CD4-positive, alpha-beta T cell treated with Interleukin-15 for 4 hours (primary cell): ENCODE measurements at places on chromosomes 4 and X.

DNA sequence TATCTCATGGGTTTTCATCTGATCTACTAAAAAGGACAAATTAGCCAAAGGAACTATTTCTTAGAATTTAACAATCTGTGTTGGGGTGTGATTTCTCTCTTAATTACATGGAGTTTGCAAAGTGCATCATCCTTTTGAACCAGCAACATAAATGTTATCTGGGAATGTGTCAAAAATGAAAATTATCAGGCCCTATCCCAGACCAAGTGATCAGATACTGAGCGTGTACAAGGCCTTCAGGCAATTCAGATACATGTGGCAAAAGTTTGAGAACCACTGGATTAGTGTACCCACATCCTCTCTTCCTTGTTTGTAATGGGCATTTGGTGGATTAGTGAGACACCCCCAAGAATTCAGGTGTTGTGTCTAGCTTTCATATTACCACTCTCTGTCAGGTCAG, 3.8 kb downstream of the SH3D19 start:
- DNase-seq = no peak

DNA sequence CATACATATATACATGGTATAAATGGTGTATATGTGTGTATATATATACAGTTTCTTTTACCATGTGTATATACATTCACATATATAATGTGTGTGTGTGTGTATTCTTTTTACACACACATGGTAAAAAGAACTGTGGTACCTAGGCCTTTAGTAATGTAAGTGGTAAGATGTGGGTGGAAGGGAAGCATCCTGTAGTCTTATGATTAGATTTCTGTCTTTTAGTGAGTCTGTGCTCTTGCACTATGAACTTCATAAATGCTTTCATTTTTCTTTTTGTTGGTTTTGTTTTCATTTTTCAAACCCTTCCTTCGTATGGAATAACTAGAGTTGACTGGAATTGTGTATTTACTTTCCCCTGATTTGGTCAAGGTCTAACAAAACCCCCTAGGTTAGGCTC, 12.1 kb downstream of the PABPC4L start:
- DNase-seq = no peak

DNA sequence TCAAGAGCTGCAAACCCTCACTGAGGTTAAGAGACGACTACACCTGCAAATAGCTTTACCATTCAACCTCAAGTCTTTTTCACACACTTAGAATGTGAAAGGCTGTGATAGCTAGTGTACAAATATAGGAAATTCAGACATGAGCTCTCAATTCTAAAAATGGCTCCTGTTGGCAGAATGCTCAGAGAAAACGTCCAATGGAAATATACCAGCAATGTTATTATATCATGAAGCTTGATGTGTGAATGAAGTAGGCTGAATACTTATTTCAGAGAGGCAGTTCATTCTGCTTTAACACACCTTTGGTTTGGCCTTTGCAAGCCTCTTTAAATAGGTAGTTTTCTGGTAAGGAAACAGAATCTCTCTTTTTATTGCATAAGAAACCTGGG, 227.6 kb downstream of the ADAMTS3 start:
- no peak for DNase-seq

DNA sequence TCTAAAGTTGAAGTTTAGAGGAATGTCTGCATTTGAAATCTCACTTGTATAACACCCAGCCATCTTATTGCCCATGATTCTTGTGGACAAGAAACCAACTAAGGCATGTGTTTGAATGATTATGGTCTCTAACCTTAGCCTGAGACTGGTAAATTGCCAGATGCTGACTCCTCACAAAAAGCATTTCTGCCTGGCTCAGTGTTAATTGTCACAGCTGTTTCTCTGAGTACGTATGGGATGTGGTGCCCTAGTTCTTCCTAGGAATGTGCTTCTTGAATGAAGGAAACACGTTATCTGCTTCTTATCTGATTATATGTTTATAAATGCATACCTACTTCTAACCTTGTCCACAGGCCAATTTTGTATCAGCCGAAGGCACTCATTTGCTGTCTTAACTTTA, 63.1 kb upstream of the NDP start:
- no peak for DNase-seq

DNA sequence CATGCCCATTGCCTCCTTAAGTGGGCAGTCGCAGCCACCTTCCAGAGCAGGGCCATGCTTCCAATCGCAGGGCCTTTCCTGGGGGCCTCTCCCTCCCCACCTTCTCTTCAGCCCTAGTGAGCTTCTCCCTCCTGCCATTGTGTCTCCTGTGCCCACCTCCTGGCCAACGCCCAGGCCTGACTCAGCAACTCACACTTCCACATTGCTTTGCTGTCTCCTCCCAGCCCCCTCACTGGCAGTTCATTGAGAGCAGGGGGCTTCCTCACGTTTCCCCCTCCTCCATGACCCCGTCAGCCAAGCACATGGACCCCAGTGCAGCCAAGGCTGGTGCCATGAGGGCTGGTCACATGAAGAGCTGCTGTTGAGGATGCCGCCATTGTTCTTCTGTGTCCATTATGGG, 25.9 kb downstream of the HTRA3 start:
- DNase-seq = no peak

DNA sequence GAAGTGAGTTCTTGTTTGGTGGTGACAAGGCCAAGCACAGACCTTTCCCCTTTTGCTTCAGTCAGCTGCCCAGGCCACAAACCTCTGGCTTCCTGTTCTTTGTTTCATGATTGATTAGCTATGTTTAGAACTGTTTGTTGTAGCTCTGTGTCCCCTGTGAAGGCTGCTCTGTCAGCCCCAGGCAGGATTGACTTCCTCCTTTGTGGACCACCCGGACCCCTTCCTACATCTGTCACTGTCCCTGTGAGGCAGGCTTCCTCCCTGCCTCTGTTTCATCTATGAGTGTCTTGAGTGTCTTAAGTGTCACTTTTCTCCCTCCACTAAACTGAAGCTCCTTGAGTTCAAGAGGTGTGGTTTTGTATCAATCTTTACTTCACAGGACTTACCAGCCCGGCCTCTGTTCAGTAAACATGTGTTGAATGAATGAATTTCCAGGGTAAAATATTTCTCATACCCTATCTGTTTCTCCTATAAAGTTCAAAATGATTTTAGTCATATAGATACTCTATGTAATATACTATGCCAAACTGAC, 83.5 kb downstream of the ZNF674 start:
- DNase-seq = no peak

DNA sequence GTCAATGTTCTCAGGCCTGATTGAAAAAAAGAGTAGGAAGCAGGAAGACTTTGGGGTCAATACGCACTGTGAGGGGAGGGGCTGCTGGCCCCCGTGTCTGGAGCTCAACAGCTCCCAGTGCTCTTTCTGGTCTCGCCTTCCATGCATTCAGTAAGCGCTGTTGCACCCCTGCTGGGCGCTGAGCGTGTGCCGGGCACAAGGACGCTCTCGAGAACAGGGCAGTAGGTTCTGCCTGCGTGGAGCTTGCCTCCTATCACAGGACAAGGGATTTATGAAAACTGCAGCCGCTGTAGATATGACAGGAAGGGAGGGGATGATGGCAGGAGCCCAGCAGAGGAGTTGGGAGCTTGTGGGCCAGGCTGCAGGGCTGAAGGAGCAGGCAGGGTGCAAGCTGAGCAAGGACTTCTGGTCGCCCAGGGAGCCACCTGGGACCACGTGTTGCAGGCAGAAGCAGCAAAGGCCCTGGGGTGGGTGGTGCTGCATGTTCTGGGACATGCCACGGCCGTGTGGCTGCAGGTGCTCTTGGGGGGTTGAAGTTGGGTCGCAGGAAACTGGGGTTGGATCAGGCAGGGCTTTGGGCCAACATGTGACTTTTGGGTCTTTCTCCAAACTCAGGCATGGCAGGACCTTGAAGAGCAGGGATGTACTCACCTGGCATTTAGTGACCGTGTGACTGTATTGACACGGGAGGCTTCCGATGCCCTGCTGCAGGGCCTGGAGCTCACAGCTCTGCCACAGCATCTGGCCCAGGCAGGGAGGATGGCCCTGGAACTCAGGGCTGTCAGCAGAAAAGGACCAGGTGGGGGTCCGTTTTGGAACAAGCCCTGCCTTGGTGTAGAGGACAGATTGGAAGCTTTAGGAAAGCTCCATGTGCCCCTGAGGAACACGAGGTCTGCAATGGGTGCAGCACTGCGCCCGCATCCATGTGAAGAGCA, 97.9 kb downstream of the CPZ start:
- no peak for DNase-seq

- no peak for DNase-seq
Observed at GRCh38 chr4:77355731-77356130, 198.7 kb downstream of the CCNG2 start.

DNA sequence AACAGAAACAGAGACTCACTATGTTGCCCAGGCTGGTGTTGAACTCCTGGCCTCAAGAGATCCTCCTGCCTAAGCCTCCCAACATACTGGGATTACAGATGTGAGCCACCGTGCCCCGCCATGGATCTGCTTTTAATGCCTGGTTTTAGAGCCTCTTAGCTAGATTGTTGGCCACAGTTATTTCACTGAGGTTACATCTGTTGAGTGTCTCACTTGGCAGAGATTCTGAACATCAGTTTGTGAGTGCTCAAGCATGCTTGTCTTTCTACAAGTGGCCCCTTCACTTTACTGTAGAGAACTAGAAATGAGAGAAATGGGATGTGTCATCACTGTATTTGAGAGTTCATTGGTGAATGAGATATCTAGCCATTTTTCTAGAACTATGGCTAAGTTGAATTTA, 218.5 kb downstream of the APBB2 start:
- DNase-seq = no peak

- no peak for DNase-seq
Observed at GRCh38 chr4:95129031-95129430, 371.3 kb downstream of the BMPR1B start.

DNA sequence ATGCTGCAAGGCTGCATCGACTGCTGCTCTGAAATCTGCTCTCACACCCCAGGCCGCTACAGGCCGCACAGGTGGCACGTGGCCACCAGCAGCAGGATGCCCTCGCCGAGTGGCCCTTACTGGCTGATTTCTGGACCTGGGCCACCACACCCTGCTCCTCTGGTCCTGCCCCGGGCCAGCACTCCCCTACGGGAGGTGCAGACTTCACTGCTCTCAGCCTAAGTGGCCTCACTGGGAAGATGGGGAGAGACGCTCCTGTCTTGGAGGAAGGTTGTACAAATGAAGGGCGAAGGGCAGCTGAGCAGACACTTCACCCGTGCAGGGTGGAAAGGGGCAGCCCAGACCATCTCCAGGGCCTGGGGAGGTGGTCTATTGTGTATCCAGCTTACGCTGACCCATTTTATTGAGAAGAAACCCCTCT, 72.5 kb downstream of the ACOX3 start:
- DNase-seq = no peak

- no peak for DNase-seq
Observed at GRCh38 chr4:177308125-177308524, 1.5 kb upstream of the NEIL3 start.

DNA sequence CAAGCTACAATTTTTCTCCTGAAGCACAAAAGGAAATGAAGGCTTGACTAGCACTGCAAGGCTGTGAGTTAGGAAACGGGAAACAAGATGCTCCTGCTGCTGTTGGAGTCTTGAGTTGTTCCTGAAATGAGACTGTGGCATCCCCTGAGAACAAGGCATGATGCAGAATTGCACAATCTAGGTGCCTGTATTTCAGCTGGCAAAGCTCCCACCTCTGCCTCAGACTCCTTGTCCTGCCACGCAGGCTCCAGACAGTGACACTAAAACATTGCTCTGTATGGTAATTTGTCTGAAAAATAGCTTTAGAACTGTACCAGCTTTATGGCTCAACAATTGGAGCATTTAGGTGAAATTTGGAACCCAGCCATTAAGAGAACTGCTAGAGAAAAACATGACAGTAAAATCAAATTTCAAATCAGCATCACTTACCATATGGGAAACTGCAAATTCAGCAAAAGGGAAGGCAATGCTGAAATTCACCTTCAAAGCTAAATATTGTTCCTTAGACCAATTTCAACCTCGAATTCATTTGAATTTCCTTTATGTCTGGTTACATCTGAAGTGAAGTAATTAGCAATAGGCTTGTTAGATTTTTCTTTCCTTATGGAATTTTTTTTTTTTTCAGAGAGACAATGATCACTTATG, 103.4 kb downstream of the MFAP3L start:
- DNase-seq = no peak
